Central memory CD8-positive, alpha-beta T cell (primary cell): ENCODE measurements at places on chromosomes 5 and 9.

GRCh38 chr9:28135549-28135948, 562.3 kb upstream of the C9orf72 start:
- no peak for DNase-seq

DNA sequence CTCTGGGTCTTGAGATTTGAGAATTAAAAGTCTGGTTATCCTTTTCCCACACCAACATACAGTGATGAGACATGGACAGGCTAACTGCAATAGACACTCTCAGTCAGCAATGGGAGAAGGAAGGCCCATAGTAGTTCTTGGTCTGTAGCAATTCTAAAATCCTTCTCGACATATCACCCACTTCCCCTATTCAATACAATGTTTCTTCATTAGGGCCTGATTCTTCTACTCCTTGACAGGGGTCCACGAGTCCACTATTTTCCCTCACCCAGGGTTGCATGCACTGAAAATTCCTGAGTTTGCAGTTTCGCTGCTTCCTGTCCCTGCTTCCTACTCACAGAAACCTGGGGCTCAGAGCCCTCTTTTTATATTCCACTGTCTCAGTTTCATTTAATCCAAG, 402.8 kb downstream of the MAT2B start:
- DNase-seq, result no peak

GRCh38 chr5:173452119-173452905, 124.1 kb upstream of the STC2 start:
- no peak for DNase-seq

DNA sequence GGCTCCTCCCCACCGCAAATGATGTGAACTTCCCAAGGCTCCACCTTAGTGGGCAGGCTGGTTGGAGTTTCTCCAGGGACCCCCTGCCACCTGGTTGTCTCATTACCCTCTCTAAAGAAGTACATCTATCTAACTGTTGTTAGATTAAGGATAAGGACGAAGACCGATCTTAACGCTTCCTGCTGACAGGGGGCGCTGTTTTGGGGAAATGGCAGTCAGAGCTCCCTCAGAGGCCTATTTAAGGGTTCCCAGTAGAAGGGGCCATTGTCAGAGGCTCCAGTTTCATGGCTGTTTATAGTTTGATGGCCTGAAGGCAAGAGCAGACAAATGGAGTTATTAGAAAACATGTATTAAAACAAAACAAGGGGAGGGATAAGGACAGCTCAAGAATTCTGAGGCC, 100.1 kb downstream of the SPEF2 start:
- DNase-seq, result no peak

GRCh38 chr5:107997338-107997980, 326.7 kb upstream of the EFNA5 start:
- DNase-seq, result no peak

DNA sequence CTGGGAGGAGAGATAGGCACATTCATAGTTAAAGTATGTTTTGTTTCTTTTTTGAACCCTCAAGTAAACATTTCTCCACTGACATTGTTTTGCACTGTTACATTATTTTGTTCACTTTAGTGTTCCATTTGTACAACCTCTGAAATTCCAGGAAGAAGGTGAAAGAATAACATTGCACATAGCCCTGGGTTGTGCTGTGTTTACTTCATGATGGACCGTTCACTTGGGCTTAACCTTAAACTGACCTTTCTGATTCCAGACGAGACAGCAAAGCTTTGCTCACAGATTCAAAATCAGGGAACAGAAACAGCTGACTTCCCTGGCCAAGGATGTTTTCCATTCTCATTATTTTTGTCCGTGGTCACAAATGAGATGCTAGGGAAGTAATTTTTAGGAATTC, 42.8 kb upstream of the GDNF start:
- DNase-seq, result no peak

GRCh38 chr9:82940376-82940775, 122.6 kb downstream of the RASEF start:
- no peak for DNase-seq

- no peak for DNase-seq
Observed at GRCh38 chr5:83715236-83716065, 5.2 kb downstream of the HAPLN1 start.
